CD8-positive, alpha-beta memory T cell (primary cell): ENCODE measurements at places on chromosomes 3 and 15. TPM values are rescaled to one million over a fixed set of nuclear protein-coding genes. Genes with fewer than 3 reads are reported as not detected.

CCDC50 gene
- 11.9 TPM for total RNA-seq

CCR3 gene
- not detected for total RNA-seq

PLSCR2 gene
- total RNA-seq = not detected

CACNA1D gene
- 0.78 TPM for total RNA-seq

AMOTL2 gene
- total RNA-seq = not detected

SUCNR1 gene
- total RNA-seq = not detected

C3orf49 gene
- not detected for total RNA-seq

WNT5A gene
- total RNA-seq = not detected

GLT8D1 gene
- 42.4 TPM for total RNA-seq

CHL1 gene
- total RNA-seq = not detected

PP2D1 gene
- total RNA-seq = not detected

PROS1 gene
- total RNA-seq = 0.40 TPM

CIDEC gene
- not detected for total RNA-seq

GOLGA6B gene
- total RNA-seq = not detected

DLG1 gene
- total RNA-seq = 49.2 TPM

DRD3 gene
- not detected for total RNA-seq

BDH1 gene
- 64.6 TPM for total RNA-seq

ACAN gene
- total RNA-seq = not detected

GOLGA8H gene
- not detected for total RNA-seq

PRTG gene
- not detected for total RNA-seq

PDIA3 gene
- total RNA-seq = 338 TPM

QTRT2 gene
- total RNA-seq = 48.0 TPM

CCR8 gene
- 2.9 TPM for total RNA-seq

TRANK1 gene
- total RNA-seq = 16.2 TPM

CFAP92 gene
- total RNA-seq = 0.13 TPM

NEK10 gene
- total RNA-seq = 0.42 TPM

SAMD7 gene
- not detected for total RNA-seq

ROBO2 gene
- not detected for total RNA-seq

PSTPIP1 gene
- 127 TPM for total RNA-seq

GPR27 gene
- 2.3 TPM for total RNA-seq

SKOR1 gene
- 0.15 TPM for total RNA-seq

NR1I2 gene
- total RNA-seq = 0.38 TPM

SEMA6D gene
- total RNA-seq = not detected

MGLL gene
- total RNA-seq = 5.9 TPM

MAGI1 gene
- 0.15 TPM for total RNA-seq

FEZF2 gene
- not detected for total RNA-seq

NR2E3 gene
- not detected for total RNA-seq

PTH1R gene
- total RNA-seq = not detected

LRRC49 gene
- total RNA-seq = 0.46 TPM

PAQR9 gene
- not detected for total RNA-seq

C2CD4A gene
- 0.09 TPM for total RNA-seq

TMEM266 gene
- 0.11 TPM for total RNA-seq

EIF4E3 gene
- 22.2 TPM for total RNA-seq

PGBD4 gene
- 3.2 TPM for total RNA-seq

TMCO5A gene
- total RNA-seq = not detected

IL17RB gene
- total RNA-seq = 2.1 TPM

CPLX3 gene
- not detected for total RNA-seq

EXD1 gene
- not detected for total RNA-seq

CHRNA5 gene
- 8.9 TPM for total RNA-seq

TNFSF10 gene
- 38.2 TPM for total RNA-seq

FAM107A gene
- not detected for total RNA-seq

KBTBD12 gene
- total RNA-seq = not detected

ACTC1 gene
- not detected for total RNA-seq

NLGN1 gene
- not detected for total RNA-seq

ASB14 gene
- not detected for total RNA-seq

MAP6D1 gene
- total RNA-seq = 3.8 TPM

CYP8B1 gene
- total RNA-seq = not detected
